Foreskin melanocyte (primary cell): ENCODE measurements at places on chromosomes 11 and 22.
A peak's percentile ranks its signal among the peaks of the same experiment; 100 is the strongest.

GRCh38 chr11:102111011-102111786 lies 952 bp downstream of the YAP1 start:
- peak; percentile 52 for DNase-seq

GRCh38 chr11:44634401-44635281 lies 69.2 kb downstream of the CD82 start:
- DNase-seq, result no peak

- DNase-seq, result no peak
These were observed 1862.4 kb upstream of the RAG2 start for GRCh38 chr11:38460429-38460828.

- DNase-seq, result no peak
These were observed 284.0 kb downstream of the KIRREL3 start for GRCh38 chr11:126716456-126717083.

GRCh38 chr22:37816543-37817180 lies 6.5 kb upstream of the GALR3 start:
- DNase-seq, result no peak

DNA sequence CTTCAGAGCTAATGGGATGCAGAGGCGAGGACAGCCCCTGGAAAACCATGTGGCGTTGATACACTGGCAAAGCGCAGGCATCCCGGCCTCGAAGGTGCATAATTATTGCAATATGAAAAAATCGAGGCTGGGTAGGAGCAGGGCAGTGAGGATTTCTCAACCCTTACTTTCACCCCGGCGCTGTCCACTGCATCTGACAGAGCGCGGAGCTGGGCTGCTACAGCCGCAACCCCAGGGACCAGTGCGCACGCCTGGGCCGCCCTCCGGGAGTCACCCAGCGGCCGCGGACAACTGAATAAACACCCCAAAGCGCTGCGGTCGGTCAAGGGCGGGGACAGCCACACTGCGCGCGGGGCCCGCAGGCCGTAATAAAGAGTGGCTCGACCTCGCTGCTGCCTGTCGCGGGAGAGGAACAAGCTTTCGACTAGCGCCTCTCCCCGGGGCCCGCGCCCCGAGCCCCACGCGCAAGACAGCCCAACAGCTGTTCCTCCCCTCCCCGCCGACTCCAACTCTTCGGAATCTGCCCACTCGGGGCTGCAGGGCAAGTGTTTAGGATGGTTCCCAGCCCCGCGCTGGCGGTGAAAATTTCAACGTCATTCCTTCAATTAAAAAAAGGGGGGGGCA lies 3.6 kb upstream of the WT1 start:
- DNase-seq, result no peak

- no peak for DNase-seq
These were observed 9.1 kb upstream of the SLC43A3 start for GRCh38 chr11:57436031-57436430.

DNA sequence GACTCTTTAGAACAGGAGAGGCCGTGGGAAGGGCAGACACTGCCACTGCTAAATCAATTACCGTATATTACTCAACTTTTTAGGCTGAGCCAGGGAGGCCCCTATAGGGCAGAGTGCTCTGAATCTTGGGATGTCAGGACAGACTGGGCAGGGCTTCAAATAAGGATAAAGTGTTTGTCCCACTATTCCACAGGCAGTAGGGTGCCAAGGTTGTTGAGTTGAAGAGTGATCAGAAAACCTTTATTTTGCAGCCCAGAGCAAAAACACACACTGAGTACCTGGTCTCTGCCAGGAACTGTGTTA lies 1.6 kb upstream of the B4GAT1 start:
- no peak for DNase-seq

DNA sequence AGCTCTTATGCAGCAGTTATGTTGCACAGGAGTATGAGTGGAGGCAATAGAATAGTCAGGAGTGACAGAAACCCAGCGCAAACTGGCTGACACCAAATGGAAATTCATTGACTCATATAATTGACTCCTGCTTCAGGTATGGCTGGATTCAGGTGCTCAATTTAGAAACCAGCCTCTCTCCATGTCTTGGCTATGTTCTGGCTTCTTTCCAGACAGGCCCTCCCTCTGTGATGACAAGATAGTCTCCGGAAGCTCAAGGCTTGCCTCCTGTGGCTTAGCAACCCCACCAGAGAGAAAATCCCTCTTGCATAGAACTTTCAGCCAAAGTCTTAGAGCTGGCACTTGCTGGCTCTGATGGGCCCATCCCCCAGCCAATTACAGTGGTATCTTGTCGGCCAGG lies 28.1 kb upstream of the MN1 start:
- DNase-seq, result no peak

- no peak for DNase-seq
These were observed 177.8 kb upstream of the NARS2 start for GRCh38 chr11:78752494-78752893.

GRCh38 chr11:61516675-61517572 lies 8.4 kb downstream of the LRRC10B start:
- DNase-seq, result peak; percentile 10

DNA sequence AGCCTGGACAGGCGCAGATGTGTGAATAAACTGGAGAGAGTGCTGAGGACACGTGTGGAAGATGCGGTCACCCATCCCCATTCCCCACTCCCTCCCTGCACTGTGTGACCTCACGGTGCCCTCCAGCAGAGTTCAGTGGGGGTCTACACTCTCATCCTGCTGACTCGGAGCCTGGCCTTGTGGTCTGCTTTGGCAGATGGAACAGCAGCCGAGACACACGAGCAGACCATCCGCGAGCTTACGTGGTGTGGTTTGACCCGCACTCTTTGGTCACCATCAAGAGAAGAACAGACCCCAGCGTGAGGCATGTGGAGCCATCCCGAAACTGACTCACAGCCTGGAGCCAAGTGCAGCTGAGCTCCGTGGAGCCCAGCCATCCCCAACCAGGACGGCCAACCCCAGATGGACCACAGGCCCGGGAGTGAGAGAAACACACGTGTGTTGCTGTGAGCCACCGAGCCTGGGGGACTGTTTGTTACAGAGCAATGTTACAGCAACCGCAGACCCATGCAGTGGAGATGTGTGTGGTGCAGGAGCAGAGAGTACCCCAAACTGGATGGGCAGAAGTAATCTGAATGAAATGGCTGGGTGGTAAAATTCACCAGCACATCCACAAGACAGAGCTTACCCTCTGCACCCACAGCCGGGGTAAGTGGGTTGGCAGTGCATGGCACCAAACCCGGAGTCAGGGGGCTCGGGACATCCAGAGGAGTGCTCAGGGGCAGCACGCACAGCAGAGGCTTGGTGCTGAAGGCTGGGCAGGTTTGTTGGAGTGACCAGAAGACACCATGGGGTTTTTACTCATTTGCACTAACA lies 90.7 kb downstream of the RTL6 start:
- no peak for DNase-seq

DNA sequence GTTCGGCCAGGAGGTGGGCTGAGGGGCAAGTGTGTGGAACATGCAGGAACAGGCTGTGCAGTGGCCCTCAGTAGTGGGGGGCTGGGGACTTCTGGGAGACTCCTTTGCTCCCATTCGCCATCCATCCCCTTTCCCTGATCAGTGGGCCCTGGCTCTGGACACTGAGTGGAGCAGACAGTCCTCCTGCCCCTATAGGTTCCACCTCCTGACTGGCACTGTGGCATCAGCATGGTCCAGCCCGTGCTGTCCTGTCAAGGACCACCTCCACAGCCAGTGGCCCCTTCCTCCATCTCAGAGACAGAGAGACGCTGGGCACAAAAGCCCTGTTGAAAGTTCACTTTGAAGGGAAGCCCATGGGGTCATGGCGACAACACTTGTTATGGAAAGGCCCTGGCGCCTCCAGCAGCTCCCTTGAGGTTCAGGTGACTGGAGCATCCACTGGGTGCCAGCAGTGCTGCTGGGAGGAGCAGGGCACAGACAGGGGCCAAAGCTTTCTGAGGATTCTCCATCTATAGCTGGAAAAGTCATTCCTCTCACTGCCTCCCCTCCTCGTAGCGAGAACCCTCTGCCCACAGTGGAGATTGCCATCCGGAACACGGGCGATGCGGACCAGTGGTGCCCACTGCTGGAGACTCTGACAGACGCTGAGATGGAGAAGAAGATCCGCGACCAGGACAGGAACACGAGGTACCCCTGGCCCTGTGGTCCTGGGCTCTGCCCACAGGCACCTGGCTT lies 5.6 kb downstream of the DERL3 start:
- no peak for DNase-seq

DNA sequence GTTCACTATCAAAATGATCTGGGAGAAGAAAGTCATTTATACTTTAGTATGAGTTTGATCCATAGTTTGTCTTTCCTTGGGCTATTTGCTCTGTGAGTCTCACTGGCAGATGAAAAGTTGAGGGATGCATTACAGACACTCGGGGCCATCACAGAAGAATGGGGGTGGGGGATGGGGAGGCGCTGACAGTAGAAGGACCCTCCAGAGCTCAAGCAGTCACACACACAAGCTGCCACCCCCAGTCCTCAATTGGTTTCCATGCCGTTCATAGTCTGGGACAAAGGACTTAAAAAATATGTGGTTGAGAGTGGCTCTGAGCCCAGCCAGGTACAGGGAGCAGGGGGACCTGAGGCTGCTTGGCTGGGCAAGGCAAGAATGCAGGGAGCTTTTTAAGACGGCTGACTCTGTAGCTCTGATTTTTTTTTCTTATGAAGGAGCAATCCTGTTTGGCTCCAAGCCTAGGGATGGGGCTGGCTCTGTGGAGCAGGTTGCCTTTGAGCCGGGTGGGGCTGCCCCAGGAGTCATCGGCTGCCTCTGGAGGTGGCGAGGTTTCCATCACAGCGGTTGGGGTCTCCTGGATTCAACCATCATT lies 13.3 kb upstream of the ANO1 start:
- no peak for DNase-seq

GRCh38 chr22:40024201-40025061 lies 29.7 kb downstream of the FAM83F start:
- DNase-seq, result no peak
